ENCODE measurements at places on chromosomes 13 and 19.
A peak's percentile ranks its signal among the peaks of the same experiment; 100 is the strongest.

DNA sequence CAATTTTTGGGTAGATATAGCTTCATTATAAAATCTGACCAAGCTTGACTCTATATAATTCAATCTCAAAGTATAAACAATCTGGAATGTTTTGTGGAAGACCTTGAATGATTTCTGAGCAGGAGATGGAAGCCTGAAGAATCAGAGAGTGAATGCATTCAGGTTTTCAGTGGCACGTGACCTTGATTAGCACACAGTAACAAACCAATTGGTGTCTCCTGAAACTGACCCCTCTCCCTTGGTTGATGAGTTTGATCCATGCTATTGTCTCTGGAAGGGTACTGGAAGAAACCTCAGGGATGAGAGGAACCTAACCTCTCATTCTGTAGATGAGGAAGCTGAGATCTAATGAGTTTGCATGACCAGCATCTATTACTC, 39.6 kb downstream of the PCDH8 start:
- no peak for DNase-seq

DNA sequence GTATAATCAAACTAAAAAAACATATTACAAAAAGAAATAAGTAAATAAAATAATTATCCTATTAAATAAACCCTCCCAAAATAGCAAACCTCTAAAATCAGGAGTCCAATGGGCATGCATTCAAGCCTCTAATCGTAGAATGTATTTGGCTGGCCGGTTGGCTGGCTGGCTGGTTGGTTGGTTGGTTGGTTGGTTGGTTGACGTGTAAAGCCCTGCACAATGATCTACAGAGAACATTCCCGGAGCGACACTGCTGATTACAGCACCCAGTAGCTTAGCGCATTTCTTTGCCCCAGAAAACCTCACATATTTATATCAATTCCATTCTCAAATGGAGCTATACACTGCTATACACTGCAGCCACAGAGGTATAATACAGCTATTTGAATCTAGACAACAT, 65.6 kb downstream of the SACS start:
- no peak for DNase-seq

GRCh38 chr13:101210774-101211173, 205.5 kb downstream of the NALCN start:
- DNase-seq = no peak

DNA sequence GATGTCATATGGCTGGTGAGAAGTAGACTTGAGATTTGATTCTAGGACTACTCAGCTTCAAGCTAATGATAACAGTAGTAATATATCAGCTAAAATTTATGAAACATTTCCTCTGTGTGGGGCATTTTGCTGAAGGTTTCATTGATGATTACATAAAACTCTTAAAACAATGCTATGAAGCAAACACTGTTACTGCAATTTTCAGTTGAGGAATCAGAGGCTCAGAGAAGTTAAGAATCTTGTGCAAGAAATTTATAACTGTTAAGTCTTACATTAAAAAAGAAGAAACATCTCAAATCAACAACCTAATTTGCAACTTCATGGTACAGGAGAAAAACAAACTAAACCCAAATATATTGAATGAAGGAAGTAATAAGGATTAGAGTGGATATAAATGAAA, 10.3 kb downstream of the CEACAM8 start:
- no peak for DNase-seq

- peak; percentile 88 for DNase-seq
Observed at GRCh38 chr19:3369337-3370213, 3.2 kb downstream of the NFIC start.

GRCh38 chr13:101457176-101457575, 4.7 kb downstream of the ITGBL1 start:
- no peak for DNase-seq

- no peak for DNase-seq
Observed at GRCh38 chr13:98822225-98822606, 69.7 kb upstream of the SLC15A1 start.

GRCh38 chr13:44271915-44272341, 101.7 kb upstream of the SERP2 start:
- DNase-seq = peak; percentile 56

GRCh38 chr13:23020246-23020843, 160.4 kb upstream of the SGCG start:
- no peak for DNase-seq

DNA sequence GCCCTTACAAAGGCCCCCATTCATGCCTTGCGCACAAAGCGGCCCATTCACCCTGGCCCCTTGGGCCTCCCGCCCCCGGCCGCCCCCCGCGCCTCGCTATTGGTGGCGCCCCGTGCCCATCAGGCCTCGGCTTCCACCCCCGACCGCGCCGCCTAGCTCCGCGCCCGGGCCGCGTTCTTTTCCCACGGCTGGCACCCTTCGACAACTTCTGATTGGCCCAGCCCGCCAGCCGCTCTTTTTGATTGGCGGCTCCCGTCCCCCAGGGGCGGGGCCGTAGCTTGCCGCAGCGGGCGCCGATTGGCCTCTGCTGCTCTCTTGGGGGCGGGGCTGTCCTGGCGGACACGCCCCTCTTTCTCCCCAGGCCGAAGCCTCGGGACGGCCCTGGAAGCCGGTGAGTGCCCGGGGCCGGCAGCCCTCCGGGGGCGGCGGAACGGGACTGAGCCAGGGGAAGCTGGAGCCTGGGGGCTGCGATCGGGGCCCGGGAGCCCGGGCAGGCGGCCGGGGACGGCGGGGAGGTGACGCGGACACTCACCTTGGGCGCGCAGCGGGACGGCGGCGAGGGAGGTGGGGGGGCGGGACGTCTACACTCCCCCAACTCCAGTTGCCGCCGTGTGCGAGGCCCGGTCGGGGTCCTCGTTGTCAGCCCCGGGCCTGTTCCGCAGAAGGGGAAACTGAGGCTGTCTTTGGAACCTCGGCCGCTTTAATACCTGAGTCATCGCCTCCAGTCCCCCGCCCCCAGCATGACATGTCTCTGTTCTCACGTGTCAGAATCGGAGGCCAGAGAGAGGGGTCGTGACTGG, at the start of gene MYH14:
TSS of gene MYH14 (plus strand) at position 342 of the 800 bp plus-strand sequence. CDS start 6,744 bp downstream, outside the sequence.
- peak; percentile 97 for DNase-seq

DNA sequence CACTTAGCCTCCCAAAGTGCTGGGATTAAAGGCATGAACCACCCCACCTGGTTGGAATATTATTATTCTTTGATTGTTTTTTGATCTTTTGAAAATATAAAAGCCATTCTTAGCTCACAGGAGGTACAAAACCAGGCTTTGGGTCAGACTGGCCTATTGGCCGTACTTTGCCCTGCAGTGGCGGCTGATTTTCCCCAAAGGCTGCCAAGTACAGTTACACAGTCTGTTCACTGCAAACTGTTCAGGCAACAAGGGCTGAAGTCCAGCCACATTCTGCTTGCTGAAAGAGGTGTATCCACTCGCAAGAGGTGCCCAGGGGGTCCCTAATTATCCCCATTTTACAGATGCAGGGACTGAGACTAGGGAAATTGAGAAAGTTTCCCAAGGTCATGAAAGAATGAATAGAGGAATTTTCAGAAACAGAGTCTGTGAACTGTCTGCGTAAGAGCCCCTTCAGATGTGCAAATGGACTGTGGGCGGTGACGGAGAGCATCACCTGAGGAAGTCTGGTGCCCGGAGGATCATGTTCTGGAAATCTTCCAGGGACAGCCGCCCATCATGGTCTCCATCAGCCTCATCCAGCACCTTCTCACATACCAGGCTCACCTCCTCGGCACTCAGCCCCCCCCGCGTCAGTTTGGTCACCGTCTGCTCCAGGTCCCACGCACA, 9.0 kb downstream of the CIB3 start:
- DNase-seq = no peak

GRCh38 chr13:50001287-50001686, 4.4 kb downstream of the TRIM13 start:
- DNase-seq = no peak

DNA sequence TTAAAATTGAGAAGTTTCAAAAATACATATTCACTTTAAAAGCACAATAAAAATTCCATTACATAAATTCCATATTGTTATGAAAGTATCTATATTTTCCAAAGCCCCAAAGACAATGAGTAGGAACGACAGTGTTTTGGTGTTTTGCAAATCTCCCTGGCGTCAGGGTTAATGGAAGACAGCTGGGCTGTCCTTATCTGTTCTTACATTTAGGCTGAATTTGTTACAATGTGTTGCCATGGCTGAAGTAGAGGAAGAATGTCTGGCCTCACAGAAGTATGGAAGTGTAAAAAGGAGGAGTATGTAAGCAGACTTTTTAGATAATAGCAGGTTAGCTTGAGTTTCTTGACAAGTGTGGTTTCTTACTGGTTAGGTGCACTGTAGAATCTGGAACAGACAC, 124.4 kb upstream of the SPATA13 start:
- DNase-seq = no peak

GRCh38 chr19:41886761-41887710, 4.1 kb downstream of the ARHGEF1 start:
- no peak for DNase-seq

GRCh38 chr19:35642798-35643254, 1.3 kb downstream of the ETV2 start:
- DNase-seq = no peak

DNA sequence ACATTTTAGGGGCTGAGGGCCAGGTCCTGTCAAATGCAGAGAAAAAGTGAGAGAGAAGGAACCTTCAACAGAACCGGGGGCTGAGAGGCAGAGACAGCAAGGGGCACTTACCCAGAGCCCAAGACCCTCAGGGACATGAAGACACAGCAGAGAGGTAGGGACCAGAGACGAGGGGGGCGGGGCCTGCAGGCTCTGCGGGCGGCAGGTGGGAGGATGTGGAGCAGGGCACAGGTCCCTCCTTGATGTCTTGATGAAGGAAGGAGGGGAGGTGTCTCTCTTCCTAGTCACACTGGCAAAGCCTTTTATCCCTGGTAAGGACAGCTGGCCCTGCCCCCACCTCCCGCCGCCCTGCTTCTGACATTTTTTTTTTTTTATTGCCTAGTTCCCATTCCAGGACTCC, at the start of gene KLK14:
TSS of gene KLK14 (minus strand) at position 277 of the 400 bp plus-strand sequence. CDS start at position 4, 273 bp downstream.
- no peak for DNase-seq

DNA sequence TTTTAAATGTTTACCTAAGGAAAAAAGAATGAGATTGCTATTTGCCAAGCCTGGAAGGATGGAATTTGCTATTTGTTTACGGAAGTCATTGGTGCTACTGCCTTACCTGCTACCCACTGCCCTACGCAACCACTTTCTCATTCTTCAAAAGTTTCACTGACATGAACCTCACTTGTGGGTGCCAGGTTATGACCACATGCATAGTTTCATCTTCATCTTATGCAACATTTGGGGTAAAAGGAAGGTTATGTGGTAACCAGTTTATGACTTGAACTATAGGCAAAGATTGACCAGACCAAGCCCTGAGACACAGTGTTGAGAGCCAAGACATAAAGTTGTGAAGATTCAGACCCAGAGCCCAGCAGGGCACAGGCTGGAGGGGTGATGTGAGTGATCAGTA, 142.5 kb downstream of the LACC1 start:
- DNase-seq = no peak

- DNase-seq = peak; percentile 39
Observed at GRCh38 chr19:42114412-42114811, 17.8 kb downstream of the POU2F2 start.

- DNase-seq = no peak
Observed at GRCh38 chr13:23752111-23753001, 136.8 kb downstream of the MIPEP start.

GRCh38 chr19:3805859-3806258, 19.7 kb upstream of the MATK start:
- DNase-seq = no peak

DNA sequence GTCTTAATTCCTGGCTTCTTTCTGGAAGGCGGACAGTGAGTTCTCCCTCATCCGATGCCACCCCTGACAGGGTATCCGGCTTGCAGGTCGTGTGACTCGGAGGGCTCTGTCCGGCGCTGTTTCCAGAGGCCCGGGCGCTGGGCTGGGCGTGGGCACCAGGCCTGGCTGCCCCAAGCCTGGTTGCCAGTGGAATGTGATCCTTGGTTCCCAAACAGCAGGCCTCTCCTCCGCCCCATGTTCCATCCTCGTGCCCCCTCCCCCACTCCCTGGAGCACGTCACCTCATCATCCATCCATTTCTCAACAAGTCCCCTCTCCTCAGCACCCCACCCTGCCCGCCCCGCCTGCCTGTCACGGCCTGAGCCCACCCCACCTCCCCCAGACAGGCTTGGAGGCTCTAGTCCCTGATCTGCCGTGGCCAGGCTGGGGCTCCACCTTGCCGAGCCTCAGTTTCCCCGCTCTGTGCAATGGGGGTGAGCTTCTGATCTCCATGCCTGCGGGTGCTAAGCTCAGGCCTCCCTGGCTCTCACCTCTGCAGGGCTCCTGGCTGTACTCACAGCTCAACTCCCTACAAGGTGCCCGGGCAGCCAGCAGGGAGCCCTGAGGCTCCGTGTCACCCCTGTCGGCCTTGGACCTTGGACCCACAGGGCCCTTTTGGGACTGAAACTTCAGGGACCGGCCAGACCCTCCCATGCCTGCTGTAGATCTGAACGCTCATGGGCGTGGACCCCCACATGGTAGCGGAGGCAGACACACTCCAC, 2.3 kb downstream of the TBXA2R start:
- DNase-seq = no peak

- no peak for DNase-seq
Observed at GRCh38 chr13:75724752-75725517, 88.8 kb downstream of the LMO7 start.

DNA sequence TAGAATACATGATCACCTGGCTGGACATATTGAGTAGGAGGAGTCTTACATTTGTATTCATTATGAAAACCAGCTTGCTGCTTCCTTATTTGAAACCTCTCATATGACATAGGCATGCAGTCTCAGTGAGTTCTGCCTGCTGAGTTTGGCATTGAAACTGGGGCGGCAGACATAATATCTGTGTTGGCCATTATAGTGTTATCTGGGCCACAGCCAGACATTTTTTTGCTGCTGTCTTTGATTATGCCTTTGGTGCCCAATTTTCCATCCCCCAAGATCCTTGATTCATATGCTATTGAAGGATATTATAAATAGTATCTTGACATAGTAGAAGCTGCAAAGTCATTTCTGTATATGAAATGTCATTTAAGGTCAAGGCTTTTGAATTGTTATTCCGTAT, 15.8 kb downstream of the FREM2 start:
- no peak for DNase-seq

DNA sequence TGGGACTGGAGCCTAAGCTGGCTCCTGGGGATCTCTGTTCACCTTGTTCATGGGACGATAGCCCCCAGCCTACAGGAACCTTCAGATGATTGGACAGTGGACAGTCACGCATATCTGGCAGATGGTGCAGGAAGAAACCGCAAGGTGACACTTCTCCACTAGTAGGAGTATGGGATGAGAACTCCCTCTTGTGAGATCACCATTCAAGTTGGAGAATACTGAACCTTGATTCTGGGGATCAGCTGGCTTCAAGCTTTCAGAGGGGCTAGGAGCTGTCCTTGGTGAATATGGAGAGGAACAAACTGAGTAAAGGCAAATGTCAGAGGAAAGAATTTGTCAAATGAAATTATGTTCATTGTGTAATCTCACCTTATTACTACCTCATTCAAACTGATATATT, 204.5 kb downstream of the PDS5B start:
- DNase-seq = no peak

DNA sequence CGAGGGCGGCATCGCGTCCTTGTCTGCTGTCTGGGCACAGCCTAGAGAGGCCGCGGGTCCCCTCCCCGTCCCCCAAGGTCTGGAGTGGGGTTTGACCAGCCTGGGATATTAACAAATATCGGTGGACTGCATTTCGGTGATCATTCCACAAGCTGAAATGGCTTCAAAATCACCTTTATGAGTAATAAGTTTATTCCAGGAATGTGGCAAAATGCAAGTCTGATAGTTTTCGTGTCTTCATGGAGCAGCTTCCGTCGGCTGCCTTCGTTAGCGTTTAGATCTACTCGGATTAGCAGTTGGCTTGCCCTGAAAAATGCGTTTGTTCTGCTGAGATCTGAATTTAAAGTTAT, 1.1 kb upstream of the GJA3 start:
- DNase-seq = no peak

- no peak for DNase-seq
Observed at GRCh38 chr13:89708013-89708412, 1639.5 kb upstream of the MIR17HG start.
